Stimulated activated CD8-positive, alpha-beta memory T cell treated with anti-CD3 and anti-CD28 coated beads, Interleukin-4, amount 100 ng/mL, for 1 hour (primary cell): ENCODE measurements at places on chromosomes 12 and 14.

- no peak for DNase-seq
Measured at GRCh38 chr14:44963044-44963528, 1.1 kb downstream of the TOGARAM1 start.

DNA sequence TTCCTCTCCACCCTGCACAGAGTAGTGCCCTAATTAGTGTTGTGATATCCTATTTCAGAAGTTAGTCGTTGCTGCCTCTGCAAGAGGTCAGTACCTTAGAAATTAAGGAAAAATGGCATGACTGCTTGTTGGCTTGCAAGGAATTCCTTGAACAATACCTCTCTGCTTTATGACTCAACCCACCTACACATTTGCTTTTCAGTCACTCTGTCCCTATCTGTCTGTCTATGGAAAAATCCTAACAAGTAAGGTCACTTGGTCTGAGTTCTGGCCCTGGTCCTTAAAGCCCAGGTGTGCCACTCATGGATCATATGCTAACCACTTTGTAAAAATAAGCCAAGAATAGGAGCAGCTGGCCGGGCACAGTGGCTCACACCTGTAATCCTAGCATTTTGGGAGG, 116.4 kb upstream of the ATF1 start:
- DNase-seq = no peak

DNA sequence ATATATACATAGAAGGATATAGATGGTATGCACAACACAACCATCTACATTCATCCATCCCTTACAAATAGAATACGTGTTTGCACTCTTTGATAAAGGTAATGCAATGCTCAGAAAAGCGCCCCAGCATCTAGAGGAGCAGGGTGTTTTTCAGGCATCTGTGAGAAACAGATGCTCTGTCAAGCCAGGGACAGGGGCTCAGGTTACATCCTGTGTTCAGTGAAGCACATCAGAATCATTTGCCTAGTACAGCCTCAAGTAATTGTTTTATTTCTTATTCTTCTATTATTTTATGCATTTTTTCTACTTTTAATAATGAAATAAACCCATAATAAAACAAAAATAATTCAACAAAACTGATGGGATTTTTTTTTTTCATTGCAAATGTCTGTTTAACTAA, 50.5 kb upstream of the HIF1A start:
- no peak for DNase-seq

GRCh38 chr12:47819896-47820630, at the start of gene HDAC7:
TSS of gene HDAC7 (minus strand) at chr12:47819903. CDS start at chr12:47819785, 118 bp downstream.
- peak; percentile 49 for DNase-seq

GRCh38 chr14:101374373-101375338, 186.6 kb upstream of the DIO3 start:
- DNase-seq = no peak

- no peak for DNase-seq
Measured at GRCh38 chr12:100490056-100490455, 16.4 kb downstream of the NR1H4 start.

GRCh38 chr12:102426599-102427542, 53.5 kb downstream of the IGF1 start:
- DNase-seq = no peak

DNA sequence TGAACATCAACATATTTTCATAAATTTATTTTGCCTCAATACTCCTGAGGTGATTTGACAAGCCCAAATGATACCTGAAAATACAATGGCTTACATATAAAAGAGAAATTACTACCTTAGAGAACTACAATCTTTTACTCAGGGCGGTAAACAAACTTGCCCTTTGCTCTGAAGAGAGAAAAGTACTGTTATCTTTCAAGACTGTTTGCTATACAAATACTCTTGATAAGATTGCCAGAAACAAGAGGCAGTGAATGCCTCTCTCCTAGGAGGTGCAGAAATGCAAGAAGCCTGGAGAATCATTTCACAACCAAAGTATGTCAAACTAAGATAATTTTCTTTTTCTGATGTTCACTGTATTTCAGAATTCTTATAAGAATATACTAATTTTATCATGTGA, 160.3 kb downstream of the ALX1 start:
- no peak for DNase-seq

DNA sequence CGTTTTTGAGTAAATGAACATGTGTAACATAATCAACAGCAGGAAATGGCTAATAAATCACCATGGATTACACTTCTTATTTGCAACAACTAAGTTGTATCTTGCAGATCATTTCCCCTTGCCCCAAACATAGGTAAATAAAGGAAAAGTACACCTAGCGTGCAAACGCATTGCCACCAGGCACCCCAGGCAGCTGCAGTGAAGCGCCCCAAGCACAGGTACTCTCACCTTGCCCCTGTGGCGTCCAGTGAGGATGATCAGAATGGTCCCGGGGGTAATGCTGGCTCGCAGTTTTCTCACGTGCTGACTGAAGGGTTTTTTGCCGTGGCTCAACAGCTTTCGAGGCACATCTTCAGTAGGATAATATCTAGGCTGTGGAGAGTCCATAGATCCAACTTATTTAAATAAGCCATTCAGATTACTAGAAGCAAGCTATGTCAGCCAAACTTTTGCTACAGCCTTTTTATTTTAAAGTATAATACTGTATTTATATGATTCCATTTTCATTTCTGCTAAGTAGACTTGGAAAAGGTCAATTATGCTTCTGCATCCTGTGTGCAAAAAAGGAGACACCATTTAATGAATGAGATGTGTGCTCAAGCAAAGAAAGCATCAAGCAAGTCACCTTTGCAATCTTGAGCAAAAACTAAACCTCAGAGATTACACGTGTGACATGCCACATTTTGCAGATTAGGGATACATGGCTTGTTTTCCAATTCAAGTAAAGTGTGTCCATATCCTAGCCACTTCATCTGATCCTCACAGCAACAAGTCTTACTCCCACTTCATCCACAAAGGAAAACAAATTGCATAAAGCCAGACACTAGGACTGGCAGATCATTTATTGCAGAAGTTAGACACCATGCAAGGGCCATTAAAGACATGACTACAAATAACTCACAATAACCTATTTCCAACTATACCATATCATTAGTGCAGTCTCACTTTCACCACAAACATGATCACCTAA, 2.6 kb downstream of the RPL6 start:
- DNase-seq = no peak

DNA sequence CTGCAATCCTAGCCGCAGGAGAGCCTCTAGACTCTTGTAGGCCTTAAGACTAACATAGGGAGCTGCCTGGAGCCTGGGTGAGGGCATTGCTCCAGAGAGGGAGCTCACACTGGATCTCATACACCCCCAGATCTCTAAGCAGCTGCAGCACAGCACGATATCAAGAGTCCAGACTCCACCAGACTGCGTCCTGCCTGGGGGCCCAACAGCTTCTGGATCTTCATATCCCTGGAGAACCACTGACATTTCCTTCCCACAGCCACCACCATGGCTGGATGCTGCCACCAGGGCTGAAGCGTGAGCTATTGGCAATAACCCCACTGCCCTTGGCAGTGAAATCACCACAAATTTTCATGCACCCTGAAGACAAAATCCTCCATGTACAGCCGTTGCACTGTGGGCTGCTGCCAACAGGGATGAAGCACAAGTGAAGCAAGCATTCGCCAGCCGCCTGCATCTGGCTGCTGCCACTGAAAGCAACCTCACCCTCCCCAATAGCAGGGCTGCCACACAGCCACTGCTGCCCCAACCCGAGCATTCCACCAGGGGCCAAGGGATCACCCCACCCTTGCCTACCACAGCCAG, 28.2 kb downstream of the CACNA2D4 start:
- no peak for DNase-seq

DNA sequence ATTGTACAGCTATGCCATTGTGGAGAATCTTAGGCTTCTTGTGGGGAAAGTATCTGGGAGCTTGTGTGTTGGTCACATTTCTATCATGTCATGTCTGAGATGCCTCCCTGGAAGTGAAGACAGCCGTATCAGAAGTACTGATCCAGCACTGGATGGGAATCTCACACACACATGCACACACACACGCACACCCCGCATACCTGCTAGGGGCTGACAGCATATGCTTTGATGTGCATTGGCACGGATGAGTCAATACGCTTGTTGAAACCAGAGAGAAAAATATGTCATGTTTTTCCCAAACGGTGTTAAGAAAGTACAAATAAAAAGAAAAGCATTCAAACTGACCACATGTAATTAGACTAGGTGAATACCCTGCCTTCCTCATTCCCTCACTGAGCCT, 260.8 kb downstream of the KTN1 start:
- no peak for DNase-seq

DNA sequence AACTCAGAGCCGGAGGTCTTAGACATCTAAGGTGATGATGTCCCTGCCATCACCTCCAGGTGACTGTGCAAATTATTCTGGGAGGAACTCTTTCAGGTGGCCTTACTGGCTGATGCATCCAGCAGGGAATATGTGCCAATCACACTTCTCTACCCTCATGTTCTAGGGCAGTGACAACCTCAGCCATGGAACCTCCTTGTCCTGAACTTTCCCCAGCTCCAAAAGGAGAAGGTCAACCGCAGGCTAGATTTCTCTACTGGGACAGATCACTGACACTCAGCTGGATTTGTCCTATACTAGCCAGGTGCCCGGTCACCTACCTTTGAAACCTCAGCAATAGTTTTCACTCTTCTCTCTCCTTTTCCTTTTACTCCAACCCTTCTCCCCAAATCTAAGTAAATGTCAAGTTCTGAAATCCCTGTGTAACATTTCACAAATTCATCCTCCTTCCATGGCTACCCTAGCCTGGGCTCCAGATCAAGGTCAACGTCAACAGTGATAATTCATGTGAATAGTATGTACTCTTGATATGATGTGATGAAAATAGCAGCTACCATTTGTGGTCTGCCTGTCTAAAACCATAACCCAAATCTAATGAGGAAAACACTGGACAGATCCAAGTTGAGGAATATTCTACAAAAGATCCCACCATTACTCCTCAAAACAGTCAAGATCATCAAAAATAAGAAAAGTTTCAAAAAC, 115.0 kb upstream of the EGLN3 start:
- no peak for DNase-seq

DNA sequence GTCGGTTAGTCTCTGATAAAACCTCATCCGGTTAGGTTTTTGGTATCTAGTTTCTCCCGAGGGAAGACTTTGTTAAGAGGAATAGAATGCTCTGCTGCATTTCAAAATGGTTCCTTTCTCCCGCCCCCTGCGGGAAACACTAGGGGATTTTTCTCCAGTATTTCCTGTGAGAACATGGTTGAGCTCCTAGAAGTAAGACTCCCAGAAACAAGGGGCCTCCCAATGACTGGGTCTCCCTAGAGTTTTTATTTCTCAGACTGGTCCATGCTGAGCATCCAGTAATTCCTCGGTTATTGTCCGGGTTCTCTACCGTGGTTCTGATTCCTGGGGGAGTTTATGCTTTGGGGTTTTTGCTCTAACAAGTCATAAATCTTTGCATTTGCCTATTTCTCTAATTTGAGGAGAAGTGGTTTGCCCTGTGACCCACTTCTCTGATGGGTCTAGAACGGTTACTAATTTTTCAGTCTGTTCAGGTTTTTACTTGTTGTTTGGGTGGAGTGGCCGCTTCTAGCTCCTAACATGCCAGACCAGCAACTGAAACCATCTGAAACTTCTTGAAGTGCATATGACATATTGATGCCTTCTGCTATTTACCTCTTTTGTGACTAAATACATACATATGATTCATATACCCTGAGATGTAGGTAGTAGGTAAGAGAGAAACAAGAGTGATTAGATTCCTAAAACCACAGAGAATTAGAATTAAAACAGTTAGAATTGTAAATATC, 25.1 kb downstream of the TESPA1 start:
- DNase-seq = no peak

GRCh38 chr14:56491299-56492285, 88.0 kb upstream of the TMEM260 start:
- no peak for DNase-seq

GRCh38 chr12:74365178-74365964, 172.3 kb upstream of the ATXN7L3B start:
- no peak for DNase-seq

- DNase-seq = no peak
Measured at GRCh38 chr12:46410495-46410894, 37.9 kb upstream of the SLC38A2 start.

DNA sequence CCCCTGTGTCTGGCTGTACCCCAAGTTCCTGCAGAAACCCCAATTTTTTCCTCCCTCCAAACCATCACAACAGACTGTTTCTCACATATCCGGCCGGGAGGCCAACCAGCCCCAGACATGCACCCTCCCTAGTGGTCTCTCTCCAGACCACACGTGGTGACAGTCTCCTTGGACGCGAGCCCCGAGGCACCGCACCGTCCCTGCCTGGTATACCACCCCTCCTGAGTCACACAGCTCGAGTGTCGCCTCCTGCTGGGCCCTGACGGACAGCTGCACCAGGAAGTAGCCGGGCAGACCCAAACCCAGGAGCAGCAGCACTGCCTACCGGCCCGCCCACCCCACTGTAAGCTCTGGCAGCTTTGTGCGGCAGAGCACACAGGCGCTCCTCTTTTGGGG, 97.4 kb downstream of the RFLNA start:
- no peak for DNase-seq

DNA sequence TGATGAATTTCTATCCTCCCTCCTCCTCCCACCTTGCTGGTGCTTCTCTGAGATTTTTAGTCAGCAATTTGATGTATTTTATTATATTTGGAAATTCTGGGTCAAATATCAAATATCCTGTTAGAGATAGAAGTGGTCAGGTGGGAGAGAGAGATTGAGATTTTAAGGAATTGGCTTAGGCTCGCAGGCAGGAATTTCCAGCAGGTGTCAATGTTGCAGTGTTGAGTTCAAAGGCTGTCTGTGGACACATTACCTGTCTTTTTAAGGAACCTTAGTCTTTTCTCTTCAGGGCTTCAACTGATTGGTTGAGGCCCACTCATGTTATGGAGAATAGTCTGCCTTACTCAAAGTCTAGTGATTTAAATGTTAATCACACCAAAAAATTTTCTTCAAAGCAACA, 457.3 kb downstream of the FLRT2 start:
- no peak for DNase-seq

- DNase-seq = no peak
Measured at GRCh38 chr12:105736498-105736897, 402.3 kb downstream of the NUAK1 start.

DNA sequence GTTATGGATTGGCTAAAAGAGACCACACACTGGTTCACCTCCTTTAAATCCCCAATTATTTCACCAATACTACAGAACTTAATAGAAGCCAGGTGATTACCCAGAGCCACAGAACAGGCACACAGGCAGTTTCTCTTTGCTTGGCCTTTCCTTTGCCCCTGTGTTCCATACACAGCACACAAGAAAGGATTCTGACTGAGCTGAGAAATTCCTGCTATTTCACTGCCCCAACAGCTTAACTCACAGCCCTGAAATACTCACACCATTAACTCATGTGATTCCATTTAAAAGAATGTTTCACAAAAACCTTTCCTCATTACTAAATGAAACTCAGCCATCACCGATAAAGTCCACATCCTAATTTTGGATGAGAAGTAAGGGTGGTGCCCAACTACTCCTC, 133.6 kb downstream of the MED13L start:
- DNase-seq = no peak

DNA sequence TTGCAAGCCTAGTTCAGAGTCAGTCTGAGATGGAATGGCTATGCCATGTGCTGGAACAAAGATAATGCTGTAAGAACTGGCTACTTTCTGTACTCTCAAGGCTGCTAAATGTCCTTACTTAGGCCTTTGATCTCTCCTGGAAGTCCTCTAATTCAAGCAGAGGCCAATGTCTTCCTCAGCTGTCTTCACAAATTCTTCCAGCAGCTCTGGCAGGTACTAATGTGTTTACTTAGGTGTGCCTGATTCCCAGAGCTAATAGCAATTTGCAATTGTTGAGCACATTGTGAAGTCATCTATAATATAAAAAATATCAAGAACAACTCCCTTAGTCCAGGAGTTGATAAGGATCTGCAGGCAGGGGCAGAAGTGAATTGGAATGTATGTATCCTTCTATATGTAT, 3.8 kb upstream of the MYF5 start:
- DNase-seq = no peak

GRCh38 chr12:131671871-131672270, 39.0 kb upstream of the SFSWAP start:
- no peak for DNase-seq
